ENCODE measurements at places on chromosomes 3 and 15. TPM values are rescaled to one million over a fixed set of nuclear protein-coding genes. Genes with fewer than 3 reads are reported as not detected.

Gene SLC6A20
- 0.33 TPM for total RNA-seq

Gene TGFBR2
- total RNA-seq, result 243 TPM

Gene LRRC49
- total RNA-seq, result 13.3 TPM

Gene SPTSSB
- 2.0 TPM for total RNA-seq

Gene GABRG3
- 0.33 TPM for total RNA-seq

Gene EFL1
- total RNA-seq, result 12.5 TPM

Gene SCN5A
- total RNA-seq, result 0.29 TPM

Gene CAPN3
- 12.5 TPM for total RNA-seq

Gene SIAH2
- total RNA-seq, result 39.1 TPM

Gene CD200R1
- 0.66 TPM for total RNA-seq

Gene PAK6
- 11.0 TPM for total RNA-seq

Gene BFSP2
- total RNA-seq, result not detected

Gene C3orf20
- total RNA-seq, result 0.15 TPM

Gene IL17RB
- total RNA-seq, result 0.64 TPM

Gene KBTBD12
- total RNA-seq, result 0.73 TPM

Gene MYO5C
- 16.6 TPM for total RNA-seq

Gene NBEAL2
- 54.4 TPM for total RNA-seq

Gene CIB2
- total RNA-seq, result 2.9 TPM

Gene CAMK2N2
- total RNA-seq, result not detected

Gene CADPS
- under 0.01 TPM for total RNA-seq

Gene HGD
- not detected for total RNA-seq

Gene UBE2Q2
- total RNA-seq, result 48.8 TPM

Gene WDR5B
- total RNA-seq, result 8.0 TPM

Gene PIGBOS1
- 15.0 TPM for total RNA-seq

Gene ISLR
- total RNA-seq, result 71.8 TPM

Gene EPHB1
- 3.4 TPM for total RNA-seq

Gene GPR149
- total RNA-seq, result not detected

Gene SH3GL3
- total RNA-seq, result not detected

Gene SNTN
- not detected for total RNA-seq

Gene BOC
- total RNA-seq, result 56.6 TPM

Gene LMAN1L
- 0.15 TPM for total RNA-seq

All from breast epithelium (tissue), 4 donors.